ENCODE measurements at places on chromosomes 12 and 14.
A peak's percentile ranks its signal among the peaks of the same experiment; 100 is the strongest.

DNA sequence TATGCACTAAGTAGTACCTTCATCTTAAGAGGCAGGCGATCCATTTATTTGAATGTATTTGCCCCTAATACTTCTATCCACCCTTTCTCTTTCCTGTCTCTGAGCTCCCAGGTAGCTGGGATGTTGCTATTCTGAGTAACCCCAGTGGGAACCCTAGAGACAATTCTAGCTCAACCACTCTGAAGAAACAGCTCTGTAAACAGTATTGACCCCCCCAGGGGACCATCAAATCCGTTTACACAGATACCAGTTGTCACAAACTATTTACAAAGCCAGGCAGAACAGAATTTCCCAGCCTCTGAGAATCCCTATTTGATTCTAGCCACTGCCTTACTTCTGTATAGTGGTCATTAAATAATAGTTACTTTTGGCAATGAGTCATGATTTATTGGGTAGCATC is 64.9 kb downstream of the MIPOL1 start:
- no peak for DNase-seq

DNA sequence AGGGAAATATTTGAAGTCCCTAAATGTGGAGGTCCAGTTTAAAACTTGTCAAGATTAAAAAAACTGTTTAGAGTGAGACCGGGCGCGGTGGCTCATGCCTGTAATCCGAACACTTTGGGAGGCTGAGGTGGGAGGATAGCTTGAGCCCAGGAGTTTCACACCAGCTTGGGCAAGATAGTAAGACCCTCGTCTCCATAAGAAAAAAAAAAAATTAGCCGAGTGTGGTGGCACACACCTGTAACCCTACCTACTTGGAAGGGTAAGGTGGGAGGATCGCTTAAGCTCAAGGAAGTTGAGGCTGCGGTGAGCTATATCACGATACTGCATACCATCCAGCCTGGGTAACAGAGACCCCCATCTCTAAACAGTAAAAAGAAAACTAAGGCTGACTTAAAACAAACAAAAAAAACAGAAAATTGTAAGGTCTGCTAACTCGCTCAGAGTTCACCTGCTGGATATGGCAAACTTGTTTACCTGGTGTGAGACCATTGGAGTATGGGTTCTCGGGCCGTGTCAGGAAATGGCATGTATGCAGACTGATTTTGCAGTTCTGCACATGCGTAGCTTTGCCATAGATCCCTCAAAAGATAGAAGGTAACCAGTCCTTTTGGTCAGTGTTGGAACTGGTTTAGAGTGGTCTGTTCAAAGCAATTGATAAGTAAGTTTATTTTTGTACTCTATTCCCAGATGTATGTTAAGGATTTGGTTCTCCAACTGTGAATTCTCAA is 2.1 kb downstream of the RNF10 start:
- DNase-seq: no peak

GRCh38 chr14:64387232-64387781 is 846 bp upstream of the MTHFD1 start:
- DNase-seq: no peak

- no peak for DNase-seq
Measured at GRCh38 chr14:99502989-99503421, 21.8 kb downstream of the CCNK start.

DNA sequence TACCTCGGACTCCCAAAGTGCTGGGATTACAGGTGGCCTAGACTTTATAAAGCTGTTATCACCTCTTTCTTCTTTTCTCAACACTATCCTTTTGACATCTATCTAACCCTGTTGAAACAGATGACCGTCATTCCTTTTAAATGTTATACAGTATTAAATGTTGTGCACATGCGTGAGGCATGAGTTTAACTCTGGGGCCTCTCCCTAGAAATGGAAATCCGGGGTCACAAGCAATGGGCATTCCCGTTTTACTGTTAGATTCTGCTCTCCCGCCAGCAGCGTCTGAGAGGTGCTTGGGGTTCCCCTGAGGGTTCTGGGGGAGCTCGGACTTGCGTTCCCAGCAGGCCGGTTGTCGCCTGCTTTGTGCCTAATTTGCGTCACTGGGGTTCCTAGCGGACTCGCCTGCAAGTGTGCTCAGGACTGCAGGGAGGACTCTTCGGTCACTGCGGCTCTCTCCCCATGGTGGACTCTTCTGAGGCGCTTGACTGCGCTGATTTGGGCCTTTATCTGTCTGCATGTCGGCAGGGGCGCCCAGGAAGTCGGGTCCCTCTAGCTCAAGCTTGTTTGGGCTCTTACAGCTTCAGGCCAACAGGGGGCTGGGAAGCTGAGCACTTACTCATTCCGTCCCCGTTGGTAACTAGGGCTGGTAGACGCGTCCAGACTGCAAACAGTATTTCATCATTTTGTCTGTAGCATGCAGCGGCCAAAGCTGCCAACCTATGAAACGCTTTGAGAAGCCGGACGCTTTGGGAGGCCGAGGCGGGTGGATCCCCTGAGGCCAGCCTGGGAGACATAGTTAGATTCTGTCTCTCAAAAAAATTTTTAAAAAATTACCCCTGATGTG is 1.2 kb upstream of the RAN start:
- peak; percentile 17 for DNase-seq

DNA sequence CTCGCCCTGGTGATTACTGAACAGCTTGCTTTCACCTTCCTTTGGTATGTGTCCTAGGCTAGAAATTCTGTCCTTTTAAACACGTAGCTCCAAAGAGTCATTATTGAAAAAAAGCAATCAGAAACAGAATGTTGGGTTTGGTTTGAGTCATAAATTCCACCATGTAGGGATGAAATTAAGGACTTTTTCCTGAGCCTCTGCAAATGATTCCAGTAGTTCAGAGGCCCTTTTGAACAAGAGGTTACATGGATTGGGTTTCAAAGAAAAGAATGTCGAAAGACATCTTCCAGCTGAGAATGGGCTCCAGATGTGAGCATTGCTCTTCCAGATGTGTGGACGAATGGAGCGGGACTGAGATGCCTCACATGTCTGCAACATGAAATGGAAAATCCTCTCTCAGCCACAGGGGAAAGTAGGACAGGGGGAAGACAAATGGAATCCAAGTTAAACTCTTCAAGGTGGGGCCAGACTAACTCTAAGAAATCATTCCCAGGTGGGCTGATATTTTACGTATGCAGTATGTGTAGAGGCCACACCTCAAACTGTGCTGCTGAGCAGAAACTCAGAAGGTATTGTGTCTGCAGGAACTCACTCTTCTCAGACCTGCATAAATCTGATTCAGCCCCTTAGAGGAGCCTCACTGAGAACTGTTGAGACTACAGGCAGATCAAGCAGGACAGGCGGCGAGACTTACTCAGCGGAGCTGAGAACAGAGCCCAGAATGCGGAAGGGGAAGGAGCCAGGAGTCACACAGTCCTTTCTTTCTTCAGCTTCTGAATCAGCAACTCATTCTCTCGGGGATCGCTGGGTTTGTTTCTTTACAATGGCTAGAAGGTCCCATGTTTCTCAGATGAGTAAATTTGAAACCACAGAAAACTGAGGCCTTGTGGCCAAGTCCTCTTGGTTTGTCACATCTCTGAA is 23.3 kb upstream of the EMP1 start:
- no peak for DNase-seq

- DNase-seq: no peak
Measured at GRCh38 chr14:105471823-105472485, 2.7 kb upstream of the CRIP2 start.

Data from stimulated activated CD4-positive, alpha-beta T cell treated with anti-CD3 and anti-CD28 coated beads, Interleukin-1b, Interleukin-23, amount 100 ng/mL, for 1 hour (primary cell).